ENCODE measurements at places on chromosomes 12 and 14.

DNA sequence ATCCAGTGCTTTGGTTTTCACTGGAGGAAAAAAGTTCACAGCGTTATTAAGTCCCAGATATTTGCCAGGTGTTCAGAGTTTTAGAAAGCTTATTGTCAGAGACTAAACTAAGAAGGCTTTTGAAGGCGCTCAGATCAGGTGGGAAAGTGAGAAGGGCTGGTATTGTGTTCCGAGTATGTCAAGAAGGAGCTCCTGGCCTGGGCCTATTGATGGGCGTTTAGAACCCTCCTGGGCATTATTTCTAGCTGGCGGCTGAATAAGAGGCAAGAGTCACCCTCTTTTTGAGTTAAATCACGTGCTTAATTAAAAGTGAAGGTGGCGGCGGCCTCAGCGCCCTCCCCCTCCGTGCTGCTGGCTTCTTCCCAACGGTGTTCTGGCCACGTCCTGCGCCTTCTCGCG, 20.9 kb upstream of the GNS start:
- no peak for DNase-seq

DNA sequence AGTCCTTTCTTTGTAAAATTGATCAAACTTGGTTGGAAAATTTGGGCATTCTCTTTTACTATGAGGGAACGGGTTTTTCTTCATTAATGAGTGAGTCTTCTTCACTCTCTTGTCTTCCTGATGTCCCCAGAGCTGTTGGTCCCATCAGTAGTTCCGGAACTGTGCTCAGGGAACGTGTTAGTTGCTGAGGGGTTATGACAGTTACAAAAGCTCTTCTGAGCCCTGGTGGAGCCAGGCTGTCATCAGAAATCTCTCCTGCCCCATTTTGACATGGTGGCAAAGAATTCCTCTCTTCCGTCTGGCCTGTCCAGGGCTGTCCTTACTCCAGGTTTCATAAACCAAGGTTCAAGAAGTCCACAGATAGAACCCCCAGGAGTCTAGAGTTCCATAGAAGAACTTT, 208.5 kb downstream of the SLC41A2 start:
- no peak for DNase-seq

- DNase-seq, result no peak
These were observed 868 bp downstream of the COX8C start for GRCh38 chr14:93347850-93348249.

GRCh38 chr12:124588018-124588634, 20.7 kb upstream of the NCOR2 start:
- DNase-seq, result no peak

DNA sequence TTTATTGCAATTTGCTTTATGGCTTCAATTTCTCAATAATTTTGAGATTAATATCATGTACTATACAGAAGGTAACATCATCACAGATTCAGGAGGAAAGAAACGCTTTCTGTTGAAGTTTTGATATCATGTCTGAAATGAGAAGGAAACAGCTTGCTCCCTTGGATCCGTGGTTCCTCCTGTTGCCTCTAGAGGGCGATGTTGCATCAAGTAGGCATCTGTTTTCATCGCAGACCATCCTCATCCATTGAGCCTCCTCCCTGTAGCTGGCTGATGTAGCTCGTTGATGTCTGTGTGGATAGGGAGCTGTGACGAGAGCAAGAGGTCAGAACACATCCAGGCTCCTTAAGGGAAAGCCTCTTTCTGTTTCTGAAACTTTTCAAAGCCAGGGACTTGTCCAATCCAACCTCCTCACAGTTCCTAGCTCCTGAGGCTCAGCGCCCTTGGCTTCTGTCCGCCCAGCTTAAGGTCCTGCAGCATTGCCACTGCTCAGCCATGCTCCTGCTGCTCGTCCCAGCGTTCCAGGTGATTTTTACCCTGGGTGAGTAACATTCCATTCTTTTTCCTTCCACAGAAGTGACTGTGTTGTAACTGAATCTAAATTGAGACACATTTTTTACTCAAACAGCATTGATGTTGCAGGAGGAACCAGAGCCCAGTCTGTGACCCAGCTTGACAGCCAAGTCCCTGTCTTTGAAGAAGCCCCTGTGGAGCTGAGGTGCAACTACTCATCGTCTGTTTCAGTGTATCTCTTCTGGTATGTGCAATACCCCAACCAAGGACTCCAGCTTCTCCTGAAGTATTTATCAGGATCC, 304.8 kb upstream of the OR4E1 start:
- DNase-seq, result peak; percentile 62

DNA sequence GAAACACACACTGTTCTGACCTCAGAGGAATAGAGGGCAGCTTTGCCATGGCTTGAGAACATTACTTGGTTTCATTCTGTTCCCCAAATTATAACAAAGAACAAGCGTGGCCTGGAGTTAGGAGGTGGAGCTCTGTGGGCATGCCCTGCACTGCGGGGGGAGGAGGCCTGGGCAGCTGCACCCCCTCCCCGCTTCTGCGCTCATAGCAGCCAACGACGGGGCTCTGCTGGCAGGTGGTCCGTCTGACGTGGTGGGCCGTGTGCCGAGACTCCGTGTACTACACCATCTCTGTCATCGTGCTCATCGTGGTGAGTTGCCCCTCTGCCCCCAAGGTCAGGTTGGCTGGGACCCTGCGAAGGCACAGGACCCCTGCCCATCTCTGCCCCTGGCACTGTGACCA, 70.4 kb upstream of the RIN3 start:
- no peak for DNase-seq

DNA sequence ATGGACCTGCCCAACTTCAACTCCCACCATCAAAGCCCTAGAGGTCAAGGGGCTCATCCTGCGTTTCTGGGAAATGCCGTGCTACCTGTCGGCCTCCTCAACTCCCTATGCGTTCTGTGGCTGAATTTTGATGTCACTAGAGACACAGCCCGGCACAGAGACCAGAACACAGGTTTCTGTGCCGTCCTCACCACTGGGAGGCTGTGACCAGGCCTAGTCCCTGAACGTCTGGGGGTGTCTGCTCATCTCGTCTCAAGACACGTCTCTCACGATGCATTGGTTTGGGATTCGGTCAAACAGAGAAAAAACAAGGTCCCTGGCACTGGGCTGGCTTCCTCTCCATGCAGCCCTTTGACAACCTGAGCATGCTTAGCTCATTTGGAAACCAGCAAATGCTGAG, 33.5 kb downstream of the SLC15A4 start:
- no peak for DNase-seq

GRCh38 chr12:77049767-77050353, 15.5 kb downstream of the E2F7 start:
- DNase-seq, result peak; percentile 31

- DNase-seq, result no peak
These were observed 61.1 kb downstream of the WDR20 start for GRCh38 chr14:102200690-102201352.

DNA sequence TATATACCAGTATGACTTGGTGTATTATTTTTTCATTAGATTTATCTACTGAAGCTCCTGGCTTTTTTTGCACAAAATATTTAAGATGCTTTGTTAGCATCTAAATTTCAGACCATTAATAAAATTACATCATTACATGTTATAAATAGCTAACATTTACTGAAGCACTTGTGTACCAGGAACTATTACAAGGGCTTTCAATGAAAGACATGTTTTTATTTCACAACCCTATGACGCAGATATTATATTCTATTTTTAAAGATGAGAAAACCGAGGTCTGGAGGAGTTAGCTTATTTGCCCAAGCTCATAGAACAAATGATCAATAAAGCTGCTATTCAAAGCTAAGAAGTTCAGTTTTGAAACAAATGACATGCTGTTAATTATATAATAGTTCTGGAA, 420.4 kb upstream of the DCN start:
- DNase-seq, result no peak

DNA sequence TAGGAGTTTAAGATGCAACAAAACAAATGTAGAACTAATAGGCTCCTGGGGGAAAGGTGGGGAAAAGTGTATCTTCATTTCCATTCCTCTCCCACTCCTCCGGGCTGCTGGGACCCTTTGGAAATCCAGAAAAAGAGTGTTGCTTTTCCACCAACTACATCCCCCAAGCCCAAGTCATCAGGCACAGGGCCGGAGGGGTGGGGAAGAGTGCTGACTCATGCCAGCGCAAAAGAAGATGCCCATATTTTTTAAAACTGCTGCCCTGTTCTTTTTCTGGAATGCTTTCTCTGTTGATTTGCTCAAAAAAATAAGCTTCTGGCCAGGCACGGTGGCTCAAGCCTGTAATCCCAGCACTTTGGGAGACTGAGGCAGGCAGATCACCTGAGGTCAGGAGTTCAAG, 70.9 kb downstream of the TBK1 start:
- no peak for DNase-seq

DNA sequence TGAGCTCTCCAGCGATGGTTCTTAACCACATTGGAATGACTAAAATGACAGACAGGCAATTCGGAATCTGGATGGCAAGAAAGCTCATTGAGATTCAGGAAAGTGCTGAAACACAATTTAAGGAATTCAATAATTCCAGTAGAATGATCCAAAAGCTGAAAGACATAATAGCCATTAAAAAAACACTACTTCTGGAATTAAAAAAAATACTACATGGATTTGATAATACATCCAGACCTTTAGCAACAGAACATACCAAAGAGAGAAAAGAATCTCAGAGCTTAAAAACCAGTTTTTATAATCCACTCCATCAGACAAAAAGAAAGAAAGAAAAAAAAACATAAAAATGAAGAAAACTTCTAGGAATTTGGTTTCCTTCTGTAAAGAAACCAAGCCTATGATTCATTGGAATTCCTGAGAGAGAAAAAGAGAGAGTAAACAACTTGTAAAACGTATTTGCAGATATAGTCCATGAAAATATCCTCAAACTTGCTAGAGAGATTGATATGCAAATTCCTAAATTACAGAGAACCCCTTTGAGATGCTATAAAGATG, 52.8 kb downstream of the SLCO1B1 start:
- no peak for DNase-seq

GRCh38 chr12:116937640-116938039, 26.9 kb downstream of the FBXW8 start:
- DNase-seq, result no peak

DNA sequence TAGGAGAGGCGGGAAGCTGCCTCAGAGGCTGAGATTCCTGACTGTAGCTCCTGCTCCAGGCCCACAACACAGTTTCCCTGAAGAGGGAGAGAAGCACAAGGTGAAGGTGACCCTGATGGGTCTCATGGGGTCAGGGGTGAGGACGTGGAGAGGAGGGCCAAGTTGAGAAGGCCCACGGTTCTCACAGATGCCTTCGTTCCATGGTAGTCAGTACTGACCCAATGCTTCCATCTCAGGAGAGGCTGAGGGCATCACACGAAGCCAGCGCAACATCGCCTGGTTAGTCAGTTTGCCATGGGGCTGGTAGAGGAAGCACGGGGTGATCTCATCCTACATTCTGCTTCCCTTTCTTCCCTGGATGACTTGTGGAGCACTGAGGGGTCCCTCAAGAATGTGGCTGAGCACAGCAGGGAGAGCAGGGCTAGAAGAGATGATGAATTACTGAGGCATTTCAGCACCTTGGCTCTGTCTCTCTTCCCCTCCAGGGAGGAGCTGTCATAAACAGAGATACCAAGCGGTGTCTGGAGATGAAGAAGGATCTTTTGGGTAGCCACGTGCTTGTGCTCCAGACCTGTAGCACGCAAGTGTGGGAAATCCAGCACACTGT, 51.9 kb downstream of the GALNT8 start:
- no peak for DNase-seq

DNA sequence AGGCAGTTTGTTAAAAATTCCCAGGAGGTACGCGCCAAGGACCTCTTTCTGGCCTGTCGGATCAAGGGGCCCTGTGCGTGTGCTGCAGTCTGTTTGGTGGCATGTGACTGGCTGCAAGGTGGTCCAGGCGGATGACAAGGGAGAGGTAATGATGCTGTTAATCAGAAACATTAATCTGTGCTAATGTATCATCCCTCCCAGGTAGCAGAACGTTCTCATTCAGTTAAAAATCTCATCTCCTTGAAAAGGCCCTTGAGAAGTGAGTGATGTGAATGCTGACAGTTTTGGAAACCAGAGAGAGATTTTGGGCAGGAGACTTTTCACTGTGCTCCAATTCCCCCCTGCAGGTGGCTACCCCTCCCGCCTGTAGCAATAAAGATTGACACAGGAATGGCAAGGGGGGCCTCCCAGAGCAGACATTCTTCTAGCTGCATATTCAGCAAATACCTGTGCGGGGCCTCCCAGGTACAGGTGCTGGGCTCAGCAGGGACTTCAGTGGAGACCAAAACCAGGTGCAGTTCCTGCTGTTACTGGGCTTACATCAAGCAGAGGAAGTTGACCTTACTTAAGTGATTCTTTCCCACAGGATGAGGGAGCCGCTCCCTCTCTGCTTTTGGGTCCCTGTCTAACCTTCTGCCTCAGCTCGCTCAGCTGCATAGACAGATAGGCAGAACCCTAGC, 364.8 kb downstream of the CACNA1C start:
- DNase-seq, result no peak

DNA sequence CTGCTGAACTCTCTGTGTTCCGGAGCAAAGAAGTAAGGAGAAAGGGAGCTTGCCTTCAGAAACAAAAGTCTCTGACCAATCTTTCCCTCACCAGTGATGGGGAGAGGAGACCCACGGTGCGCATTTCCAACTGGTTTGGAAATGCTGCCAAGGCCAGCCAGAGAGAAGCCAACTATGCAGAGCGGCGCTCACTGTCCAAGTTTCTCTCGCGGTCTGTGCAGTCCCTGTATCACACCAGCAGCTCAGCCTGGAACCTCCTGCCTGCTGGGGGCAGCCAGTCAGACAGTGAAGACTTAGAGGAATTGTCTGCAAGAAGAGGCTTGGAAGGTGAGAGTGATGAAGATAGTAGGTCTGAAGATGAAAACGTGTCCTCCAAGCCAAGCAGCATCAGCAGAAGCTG, 206.2 kb downstream of the NAV3 start:
- no peak for DNase-seq

DNA sequence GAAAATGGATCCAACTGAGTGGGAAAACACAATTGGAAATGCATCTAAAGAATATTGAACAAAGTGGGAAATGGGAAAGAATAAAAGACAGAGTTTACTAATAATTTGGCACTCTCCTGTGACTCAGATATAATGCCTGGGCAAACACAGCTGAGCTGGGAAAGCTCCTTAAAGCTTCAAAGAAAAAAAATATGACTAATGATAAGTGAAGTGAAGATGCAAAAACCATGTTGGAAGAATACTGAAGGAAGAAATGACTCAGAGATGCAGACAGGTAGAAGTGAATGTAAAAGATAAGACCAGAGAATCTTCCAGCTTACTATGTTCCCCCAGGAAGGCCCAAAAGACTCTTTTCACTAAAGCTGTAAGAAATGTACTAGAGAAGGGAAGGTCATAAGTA, 62.4 kb upstream of the FOXG1 start:
- no peak for DNase-seq

DNA sequence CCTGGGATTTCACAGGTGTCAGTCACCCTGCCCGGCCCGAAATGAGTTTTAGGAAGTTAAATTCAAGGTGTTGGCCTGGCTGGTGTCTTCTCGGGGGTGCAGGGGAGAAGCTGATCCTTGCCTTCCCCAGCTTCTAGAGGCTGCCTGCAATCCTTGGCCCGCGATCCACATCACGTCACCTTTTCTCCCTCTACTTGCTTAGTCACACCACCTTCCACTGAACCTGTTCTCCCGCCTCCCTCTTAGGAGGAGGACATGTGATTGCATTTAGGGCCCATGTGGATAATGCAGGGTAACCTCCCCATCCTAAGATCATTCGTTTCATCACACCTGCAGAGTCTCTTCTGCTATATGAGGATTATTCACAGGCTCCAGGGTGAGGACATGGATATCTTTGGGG, 25.4 kb upstream of the ATXN2 start:
- DNase-seq, result no peak

GRCh38 chr12:4011597-4011996, 138.4 kb upstream of the PARP11 start:
- no peak for DNase-seq

Measured in GDM1 (cell line).